ENCODE measurements at places on chromosomes 4 and X.

DNA sequence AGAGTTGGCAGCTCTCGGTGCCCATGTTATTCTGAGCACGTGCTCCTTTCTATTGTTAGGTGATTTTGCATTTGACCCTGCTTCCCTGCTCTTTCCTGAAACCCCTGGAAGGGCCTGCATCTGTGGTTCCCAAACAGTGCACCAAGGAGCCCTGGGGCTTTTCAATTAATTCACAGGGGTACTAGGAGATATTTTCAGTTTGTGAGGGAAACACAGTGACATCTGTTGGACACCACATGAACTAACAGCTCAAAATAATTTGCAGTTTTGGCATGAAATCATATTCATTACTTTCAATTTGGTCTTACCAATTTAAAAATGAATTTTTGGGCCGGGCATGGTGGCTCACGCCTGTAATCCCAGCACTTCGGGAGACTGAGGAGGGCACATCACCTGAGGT is 156.6 kb downstream of the GATB start:
- DNase-seq = no peak

DNA sequence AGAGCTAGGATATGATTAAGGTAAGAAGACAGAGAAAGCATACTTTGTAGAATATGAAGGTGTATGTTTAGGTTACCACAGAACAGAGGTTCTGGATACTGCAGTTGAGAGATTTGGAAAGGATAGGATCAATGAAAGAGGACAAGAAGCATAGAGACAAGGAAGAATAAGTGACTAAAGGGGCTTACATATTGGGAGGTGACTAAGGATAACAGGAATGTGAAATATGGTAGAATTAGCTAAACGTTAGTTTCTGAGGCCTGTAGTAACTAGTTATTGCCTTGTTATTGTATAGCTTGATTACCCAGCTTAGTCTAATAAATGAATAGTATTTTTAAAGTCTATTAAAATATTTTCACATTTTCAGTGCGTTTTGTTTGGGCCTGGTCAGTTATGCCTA is 38.2 kb downstream of the CENPI start:
- no peak for DNase-seq

- no peak for DNase-seq
Observed at GRCh38 chr4:121790976-121791375, 10.1 kb upstream of the EXOSC9 start.

GRCh38 chrX:66024092-66024467 is 15.8 kb downstream of the VSIG4 start:
- DNase-seq = no peak

DNA sequence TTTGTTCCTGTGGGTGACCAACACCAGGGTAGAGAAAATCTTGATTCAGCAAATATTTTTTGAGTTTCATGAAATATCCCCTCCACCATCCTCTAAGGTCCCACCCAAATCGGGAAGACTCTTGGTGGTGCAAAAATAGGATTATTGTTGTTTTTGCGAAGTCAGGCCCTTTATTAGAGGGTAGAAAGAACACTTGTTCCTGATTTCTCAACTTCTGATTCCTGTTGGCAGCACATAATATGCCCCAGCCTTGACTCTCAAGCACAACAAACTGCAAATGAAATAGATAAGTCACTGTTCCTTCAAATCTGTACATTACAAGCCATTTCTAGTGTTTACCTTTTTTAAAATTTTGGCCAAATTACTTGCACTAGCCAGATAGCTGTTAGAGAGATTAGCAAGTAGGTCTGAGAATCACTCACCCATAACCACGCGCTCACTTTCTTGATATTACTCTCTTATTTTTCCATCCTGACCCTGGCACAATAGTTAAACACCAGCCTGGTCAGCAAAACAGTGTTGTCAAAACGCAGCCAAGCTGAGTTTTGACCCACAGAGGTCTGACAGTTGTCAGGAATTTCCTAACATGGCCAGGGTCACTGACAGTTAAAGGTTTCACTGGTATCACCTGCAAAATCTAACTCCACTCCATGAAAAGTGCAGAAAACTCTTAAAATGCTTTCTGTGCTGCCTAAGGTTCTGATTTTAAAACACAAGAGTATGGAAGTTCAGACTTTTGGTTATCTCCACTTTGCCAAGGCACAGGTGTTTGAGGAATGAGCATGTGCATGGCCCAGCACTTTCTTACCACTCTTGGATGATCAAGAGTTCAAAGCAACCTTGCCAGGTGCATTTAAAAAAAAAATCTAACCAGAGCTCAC is 69.8 kb downstream of the RBM47 start:
- DNase-seq = no peak

DNA sequence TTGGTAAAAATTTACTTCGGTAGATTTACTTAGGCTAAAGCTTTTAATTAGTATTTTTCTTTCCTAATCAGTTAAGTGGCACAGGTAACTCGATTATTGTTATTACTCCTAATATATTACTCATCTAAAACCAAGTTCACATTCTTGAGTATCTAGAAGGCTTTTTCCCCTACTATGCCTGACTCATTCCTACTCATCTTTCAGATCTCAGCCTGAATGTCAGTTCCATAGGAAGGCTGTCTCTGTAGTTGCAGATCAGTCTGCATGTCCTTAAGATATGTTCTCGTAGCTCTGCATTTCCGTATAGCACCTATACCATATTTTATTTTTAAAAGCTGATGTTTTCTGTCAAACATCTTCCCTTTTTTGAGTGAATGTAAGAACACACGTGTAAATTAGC is 5.9 kb upstream of the FAM184B start:
- no peak for DNase-seq

DNA sequence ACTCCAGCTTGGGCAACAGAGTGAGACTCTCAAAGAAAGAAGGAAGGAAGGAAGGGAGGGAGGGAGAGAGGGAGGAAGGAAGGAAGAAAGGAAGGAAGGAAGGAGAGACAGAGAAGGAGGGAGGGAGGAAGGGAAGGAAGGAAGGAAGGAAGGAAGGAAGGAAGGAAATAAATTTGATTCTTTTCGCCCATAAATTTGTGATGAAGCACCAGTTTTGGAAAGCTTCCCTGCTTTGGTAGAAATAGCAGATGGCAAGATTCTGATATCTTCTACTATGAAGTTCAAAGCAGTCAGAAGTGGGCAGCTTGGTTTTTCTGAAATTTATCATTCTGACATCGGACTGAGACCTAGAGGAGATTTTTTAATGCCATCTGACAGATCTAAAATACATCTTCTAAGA is 11.7 kb upstream of the GYG2 start:
- no peak for DNase-seq

DNA sequence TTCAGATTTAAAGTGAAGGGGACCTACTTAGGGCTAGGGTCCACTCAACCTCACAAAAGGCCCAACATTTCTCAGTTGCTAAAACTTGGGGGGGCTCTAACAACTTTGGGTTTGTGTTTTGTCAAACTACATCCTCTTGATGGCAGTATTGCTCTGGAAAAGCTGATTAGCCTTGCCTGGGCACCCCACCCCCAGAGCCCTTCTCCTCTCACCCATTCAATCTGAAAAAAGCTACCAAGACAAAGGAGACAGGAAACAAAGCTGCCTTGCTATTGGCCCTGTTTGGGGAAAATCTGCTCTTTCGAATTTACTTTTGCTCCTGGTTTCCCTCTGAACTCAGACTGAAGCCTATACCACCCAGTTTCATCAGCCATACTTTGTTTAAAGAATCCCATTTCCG is 195.2 kb upstream of the STK26 start:
- no peak for DNase-seq

DNA sequence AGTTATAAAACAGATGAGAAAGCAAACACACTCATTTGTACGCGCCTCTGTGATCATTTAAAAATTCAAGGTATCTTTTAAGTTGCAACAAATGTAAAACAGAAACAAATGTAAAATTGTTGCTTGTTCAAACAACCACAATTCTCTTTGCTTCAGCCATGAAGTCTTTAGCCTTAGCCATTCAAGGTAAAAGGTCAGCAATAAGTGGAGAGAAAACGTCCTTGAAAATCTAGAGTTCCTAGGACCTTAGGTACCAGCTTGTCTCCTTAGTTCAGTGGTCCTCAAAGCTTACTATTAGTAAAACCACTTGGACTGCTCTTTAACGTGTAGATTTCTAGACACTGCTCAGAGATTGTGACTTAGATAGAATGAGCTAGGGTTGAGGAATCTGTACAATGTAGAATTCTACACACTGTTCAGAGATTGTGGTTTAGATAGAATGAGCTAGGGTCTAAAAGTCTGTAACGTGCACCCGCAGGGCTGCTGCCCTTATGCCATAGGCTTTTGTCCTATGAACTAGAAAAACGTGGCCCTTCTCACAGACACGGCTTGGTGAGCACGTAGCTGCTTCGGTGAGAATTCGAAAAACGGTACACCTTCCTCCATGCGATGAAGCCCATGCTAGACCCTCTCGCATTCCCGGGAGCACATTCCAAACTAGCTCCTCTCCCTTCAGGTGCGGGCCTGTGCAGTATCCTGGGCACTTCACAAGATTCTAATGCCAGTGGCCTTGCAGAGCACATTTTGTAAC is 1.7 kb downstream of the PLAC8 start:
- DNase-seq = no peak

GRCh38 chrX:17082831-17083230 is 136.4 kb downstream of the REPS2 start:
- no peak for DNase-seq

- no peak for DNase-seq
Observed at GRCh38 chr4:94491322-94491721, 39.6 kb downstream of the PDLIM5 start.

DNA sequence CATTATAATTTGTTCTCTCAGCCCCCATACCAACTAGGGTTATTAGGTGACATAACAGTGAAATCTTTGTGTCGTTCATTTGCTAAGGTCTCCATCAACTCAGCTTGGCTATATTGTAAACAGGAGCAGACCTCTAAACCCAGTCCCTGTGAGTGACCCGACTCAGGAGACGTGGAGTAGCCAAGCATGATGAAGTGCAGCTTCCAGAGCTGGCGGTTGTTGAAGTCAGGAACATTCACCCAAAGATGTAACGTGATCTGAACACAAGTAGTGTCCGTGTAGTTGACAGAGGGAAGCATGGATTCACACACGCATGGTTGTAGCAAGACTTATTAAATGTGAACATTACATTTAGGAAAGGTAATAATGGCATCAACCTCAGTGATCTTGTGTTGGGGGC is 102.3 kb downstream of the FAM193A start:
- no peak for DNase-seq

GRCh38 chrX:68072041-68072440 is 361.3 kb downstream of the OPHN1 start:
- no peak for DNase-seq

- peak; percentile 5 for DNase-seq
Observed at GRCh38 chr4:186839122-186840037, 115.7 kb upstream of the FAT1 start.

DNA sequence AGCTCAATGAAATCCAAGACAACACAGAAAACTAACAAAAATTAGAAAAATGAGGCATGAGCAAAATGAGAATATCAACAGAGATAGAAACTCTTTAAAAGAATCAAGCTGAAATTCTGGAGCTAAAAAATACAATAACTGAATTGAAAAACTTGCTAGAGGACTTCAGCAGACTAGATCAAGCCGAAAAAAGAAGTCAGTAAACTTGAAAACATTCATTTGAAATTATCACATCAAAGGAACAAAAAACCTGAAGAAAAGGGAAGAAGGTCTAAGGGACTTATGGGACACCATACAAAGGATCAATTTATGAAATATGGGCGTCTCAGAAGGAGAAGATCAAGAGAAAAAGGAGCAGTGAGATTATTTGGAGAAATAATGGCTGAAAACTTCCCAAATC is 131.3 kb downstream of the PTCHD1 start:
- no peak for DNase-seq
